Liver (tissue), 10 donors: ENCODE measurements at places on chromosomes 1 and 21. TPM values are rescaled to one million over a fixed set of nuclear protein-coding genes. Genes with fewer than 3 reads are reported as not detected.

DNA sequence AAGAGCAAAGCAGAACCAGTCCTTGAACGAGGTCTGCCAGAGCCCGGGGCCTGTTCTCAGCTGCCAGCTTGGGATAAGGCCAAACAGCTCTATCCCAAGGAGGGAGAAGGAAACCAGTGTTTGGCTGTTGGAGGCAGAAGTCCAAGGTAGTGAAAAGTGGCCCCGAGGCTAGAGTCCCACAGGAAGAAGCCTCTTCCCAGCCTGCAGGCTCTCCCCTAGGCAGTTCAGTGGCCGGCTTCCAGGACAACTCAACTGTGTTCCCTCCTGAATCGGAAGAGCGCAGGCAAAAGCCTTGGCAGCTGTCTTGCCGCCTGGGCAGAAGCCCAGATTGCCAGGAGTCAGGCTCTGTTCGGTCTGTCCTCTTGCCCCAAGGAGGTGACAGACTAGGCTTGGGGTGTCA, 19.3 kb downstream of the QSOX1 start:
- DNase-seq: no peak

DNA sequence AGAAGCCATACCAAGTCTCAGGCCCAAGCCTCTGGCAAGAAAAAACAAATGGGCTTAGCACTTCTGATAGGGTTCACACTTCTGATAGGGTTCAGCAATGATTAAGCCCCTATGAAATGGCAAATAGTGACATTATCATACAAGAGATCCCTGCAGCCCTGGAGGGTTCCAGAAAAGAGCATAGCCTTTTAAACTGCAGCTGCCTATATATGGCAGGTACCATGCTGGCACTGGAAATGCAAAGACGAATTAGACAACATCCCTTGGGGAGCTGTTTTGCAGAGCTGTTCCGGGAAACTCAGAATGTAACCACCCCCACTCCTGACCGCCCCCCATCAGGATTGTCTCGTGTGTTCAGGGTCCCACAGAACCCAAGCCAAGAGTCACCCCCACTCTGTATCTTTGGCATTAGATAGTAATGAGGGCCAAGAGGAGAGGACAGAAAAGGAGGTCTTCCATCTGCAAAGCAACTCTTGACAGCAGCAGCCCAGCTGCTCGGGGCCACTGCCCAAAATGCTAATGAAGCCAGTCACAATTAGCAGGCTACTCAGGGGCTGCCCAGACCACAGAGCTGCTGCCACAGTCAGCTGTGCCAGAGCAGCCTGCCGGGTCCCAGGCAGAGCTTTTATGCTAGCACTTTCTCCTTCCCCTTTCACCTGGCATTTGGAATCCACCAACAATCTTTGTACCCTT, 50.9 kb downstream of the ITPKB start:
- DNase-seq: no peak

DNA sequence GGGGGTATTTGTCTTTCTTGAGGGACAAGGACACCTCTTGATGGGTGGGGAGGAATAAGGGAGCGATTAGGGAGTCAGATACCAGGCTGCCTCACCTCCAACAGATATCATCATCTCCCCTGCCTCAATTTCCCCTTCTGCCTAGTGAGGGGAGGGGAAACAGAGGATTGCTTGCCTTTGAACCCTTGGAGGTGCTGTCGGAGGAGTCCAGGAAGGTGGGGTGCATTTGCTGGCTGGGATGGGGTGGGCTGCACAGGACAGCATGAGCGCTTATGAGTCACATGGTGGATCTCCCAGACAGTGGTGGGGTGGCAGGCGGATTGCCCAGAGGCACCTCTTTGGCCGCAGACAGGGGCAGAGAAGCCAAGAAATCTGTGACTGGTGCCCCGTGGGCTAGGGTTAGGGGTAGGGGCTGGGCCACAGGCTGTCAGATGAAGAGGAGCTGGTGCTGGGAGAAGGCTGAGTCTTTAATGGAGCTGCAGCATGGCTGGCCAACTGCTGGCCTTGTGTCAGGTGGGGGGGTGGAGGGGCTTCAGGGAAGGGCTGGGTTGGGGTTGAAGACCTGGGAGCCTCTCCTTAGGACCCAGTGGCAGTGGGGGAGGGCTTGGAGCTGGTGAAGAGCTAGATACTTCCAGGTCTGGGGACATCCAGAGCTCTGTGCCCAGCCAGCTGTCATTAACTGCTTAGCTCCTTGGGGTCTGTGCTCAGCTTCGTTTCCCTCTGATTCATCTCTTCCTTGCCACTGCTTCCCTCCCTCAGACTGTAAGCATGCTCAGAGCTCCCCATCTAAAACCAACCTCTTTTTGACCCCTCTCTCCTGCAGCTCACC, 7.0 kb upstream of the ADORA1 start:
- no peak for DNase-seq

Gene ENAH
- 8.4 TPM for total RNA-seq

Gene AMY2A
- total RNA-seq: not detected

- no peak for DNase-seq
Observed at GRCh38 chr1:175580841-175581240, 162.6 kb downstream of the TNR start.

DNA sequence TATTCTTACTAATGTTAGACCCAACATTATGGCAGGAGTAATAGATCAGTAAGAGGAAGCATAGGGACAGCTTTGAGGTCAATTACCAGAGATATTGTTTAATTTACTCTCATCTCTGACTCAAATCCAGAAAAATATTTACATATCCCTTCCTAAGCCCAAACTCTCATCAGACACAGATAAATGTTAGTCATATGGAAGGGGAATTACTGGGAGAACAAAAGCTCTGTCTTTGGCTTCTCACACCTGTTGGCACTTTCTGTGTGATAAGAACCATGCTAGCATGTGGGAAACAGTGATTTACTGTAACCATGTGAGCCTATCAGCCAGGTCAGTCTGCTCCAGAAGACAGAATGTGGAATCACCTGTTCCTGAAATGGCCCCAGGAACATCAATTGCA, 72.4 kb downstream of the DUSP10 start:
- no peak for DNase-seq

DNA sequence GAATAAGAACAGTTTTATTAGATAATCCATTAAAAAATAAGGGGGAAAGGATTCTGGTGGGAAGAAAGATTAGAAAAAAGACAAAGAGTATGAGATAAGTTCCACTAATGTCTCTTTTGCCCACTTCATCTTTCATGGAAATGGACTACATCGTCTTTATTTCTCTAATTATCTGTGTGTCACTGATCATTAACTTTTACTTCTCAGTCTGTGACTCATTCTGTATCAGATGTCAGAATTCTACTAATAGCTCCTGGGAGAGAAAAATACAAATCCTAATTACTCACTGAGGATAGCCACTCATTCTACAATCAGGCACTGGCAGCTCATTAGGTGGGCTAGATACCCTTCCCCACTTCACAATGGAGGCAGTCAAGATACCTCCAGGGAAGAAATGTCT, 41.7 kb downstream of the ILDR2 start:
- DNase-seq: no peak

- no peak for DNase-seq
Observed at GRCh38 chr21:42172596-42173483, 46.1 kb upstream of the ABCG1 start.
